ENCODE measurements at places on chromosomes 13 and 19.

- DNase-seq: no peak
Observed at GRCh38 chr13:20377720-20378119, 145.6 kb upstream of the GJB6 start.

DNA sequence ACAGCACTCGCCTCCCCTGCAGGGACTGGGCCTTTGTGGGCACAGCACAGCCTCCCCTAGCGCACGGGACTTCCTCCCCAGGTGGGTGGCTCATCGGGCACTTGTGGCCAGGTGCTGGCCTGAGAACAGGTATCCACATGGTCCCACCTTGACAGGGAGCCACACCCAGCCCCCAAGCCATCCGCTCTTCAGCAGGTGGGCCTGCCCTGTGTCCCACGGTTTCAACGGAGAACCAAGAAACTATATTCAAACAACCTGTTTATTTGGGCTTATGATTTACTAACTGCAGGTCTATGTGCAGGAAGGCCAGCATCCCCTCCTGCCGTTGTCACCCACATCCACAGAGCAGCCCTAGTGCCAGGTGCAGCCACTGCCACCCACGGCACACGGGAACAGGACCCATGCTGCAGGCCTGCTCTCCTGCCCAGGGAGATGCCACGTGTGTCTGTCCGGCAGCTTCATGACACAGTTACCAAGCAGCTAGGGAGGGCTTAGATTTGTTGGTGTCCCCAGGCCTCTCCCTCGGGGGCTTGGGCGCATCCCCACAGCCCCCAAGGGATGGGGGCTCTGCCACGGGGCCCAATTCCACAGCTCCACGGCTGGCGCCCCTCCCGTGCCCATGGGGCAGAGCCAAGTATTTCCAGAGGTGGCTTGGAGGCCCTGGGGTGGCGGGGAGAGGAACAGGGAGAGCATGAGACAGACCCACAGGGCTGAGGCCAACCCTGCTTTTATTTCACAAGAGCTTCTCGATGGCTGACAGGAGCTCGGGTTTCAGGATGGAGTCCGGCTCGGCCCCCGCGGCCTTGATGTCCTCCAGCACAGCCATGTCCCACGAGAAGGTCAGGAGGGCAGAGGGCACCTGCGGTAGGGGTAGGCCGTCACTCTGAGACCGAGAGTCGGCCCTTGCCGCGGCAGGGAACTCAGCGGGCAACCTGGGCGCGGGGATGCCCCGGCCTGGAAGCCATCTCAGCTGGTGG, 12.5 kb downstream of the UBXN6 start:
- no peak for DNase-seq

- no peak for DNase-seq
Observed at GRCh38 chr13:100530671-100531213, 57.8 kb downstream of the GGACT start.

- no peak for DNase-seq
Observed at GRCh38 chr19:40641281-40641680, 40.1 kb downstream of the LTBP4 start.

DNA sequence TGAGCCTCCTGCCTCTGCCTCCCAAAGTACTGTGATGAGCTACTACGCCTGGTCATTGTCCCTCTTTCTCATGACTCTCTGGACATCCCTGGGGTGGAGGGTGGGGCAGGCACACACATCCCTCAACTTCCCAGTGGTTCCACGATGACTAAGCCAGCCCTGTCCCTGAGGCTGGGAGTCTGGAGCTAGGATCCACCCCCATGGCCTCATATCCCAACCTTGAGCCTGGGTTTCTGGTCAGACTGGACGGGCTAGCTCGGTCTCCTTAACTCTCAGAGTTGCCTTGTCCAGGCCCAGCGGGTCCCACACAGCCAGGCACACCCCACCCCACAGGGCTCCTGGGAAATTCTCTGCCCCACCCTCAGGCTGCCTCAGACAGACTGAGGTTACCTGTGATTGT, 19.6 kb downstream of the IER2 start:
- DNase-seq: peak; percentile 84

GRCh38 chr13:56755181-56755935, 385.4 kb upstream of the PRR20A start:
- DNase-seq: no peak

DNA sequence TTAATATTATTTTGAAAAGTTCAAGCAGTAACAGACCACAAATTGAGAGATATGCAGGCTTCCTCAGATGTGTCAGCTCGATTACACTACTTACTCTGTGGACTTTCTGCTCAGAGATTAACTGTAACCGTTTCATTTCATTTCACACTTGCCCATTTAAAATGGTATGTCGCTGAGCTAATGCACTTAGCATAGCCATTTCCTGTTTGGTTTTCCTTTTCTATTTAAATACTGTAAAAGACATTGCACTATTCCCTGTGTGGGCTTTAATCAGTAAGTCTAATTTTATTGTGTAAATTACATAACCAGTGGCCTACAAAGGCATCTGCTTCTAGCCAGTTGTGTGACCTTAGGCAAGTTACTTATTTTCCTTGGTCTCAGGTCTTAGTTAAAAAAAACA, 237.6 kb downstream of the LACC1 start:
- DNase-seq: no peak

- DNase-seq: no peak
Observed at GRCh38 chr13:47837906-47838305, 163.2 kb downstream of the SUCLA2 start.

DNA sequence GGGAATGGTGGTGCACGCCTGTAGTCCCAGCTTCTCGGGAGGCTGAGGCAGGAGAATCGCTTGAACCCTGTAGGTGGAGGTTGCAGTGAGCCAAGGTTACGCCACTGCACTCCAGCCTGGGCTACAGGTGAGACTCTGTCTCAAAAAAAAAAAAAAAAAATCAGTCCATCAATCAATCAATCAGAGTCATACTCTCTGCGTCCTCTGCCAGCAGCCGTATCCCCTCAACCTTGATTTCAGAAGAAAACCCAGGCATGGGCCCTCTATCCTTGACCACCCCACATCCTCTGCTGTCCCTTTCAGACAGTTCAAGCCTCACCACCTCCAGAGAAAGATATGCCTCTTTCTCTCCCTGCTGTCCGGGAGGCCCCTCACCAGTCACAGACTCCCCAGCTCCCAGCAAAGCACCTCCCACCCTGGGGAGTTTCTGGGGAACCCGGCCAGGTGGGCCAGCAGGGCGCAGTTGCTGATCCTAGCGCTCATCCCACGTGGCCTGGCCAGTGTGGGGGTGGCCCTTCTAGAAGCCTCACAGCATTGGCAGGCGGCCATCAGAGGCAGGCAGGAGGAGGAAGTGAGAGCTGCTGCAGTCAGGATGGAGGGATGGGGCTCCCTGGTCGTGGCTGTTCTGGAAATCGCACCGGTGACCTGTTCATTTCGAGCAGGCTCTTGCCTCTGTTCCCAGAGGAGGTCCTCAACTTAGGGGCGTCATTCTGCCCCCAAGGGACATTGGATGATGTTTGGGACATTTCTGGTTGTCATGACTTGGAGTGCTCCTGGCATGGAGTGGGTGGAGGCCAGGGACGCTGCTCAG, 10.2 kb upstream of the JSRP1 start:
- DNase-seq: no peak

DNA sequence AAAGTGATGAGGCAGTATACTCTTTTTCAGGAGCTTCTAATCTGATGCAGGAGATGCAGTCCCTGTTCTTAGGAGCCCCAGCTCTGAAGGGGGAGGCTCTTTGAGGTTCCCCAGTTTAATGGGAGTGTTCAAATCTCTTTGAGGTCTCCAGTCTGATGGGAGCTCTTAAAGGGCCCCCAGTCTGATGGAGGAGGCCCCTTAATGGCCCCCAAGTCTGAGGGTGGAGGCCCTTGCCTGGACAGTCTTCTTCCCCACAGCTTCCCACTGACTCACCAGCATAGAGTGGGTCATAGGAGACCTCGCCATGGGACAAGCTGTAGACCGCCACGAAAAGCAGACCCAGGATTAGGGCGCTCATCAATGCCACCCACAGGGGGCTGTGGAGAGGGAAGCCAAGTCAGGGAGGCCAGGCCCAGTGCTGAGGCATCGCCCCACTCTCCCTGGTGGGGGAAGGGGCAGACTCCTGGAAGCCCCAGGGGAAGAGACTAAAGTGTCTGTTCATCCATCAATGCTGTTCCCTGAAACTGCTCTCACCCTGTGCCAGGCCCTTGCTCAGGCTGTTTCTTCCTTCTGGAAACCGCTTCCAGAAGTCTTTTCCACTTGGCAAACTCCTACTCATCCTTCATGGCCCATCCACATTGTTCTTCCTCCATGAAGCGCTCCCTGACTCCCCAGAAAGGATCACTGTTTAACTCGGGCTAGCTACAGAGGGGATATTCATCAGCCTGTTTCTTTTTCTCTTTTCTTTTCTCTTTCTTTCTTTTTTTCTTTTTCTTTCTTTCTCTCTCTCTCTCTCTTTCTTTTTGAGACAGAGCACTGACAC, 2.1 kb downstream of the TM6SF2 start:
- DNase-seq: no peak

GRCh38 chr13:113902986-113903775, 39.3 kb upstream of the GAS6 start:
- DNase-seq: peak; percentile 96

DNA sequence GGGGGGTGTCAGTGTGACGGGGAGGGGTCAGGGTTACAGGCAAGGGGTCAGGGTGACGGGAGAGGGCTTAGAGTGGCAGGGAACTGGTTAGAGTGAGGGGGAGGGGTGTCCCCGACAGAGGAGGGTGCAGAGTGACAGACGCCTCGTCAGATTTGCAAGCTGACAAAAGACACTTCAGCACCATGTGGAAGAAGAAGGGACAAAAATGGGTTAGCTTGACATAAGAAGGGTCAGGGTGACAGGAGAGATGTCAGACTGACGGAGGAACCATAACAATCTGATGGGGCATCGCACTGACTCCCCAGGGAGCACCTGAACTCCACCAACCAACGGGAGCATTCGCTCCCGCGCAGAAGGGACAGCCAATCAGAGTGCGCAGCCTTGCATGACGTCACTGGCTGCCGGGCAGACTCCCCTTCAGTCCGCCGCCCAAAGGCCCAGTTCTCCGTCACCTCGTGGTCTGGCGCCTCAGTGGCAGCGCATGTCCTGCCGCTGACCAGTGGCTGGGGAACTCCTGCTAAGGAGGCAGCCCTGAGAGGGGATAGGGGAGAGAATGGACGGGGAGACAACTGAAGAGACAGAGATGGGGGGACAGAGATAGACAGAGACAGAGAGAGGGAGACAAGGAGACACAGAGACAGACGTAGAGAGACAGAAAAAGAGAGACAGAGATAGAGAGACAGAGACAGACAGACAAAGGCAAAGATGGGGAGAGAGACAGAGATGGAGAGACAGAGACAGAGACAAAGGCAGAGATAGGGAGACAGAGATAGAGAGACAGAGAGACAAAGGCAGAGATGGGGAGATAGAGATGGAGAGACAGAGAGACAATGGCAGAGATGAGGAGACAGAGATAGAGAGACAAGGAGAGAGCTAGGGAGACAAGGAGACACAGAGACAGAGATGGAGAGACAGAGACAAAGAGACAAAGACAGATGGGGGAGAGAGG, 30.2 kb downstream of the C19orf81 start:
- peak; percentile 72 for DNase-seq

- DNase-seq: no peak
Observed at GRCh38 chr13:85091631-85092234, 707.5 kb downstream of the SLITRK6 start.

DNA sequence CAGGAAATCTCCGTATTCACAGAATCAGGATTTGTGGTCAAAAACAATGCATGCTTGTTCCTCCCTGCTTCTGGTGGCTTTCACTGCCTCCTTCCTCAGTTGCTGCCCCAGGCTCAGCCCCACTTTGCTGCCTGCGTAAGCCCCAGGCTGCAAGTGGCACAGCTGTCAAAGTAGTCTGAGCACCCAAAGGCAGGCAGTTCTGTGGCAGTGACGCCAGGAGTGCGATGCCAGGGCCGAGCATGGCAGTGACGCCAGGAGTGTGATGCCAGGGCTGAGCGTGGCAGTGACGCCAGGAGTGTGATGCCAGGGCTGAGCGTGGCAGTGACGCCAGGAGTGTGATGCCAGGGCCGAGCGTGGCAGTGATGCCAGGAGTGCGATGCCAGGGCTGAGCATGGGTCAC, 77.3 kb upstream of the GPR183 start:
- peak; percentile 70 for DNase-seq

- no peak for DNase-seq
Observed at GRCh38 chr13:50842990-50843256, 569 bp downstream of the DLEU7 start.

DNA sequence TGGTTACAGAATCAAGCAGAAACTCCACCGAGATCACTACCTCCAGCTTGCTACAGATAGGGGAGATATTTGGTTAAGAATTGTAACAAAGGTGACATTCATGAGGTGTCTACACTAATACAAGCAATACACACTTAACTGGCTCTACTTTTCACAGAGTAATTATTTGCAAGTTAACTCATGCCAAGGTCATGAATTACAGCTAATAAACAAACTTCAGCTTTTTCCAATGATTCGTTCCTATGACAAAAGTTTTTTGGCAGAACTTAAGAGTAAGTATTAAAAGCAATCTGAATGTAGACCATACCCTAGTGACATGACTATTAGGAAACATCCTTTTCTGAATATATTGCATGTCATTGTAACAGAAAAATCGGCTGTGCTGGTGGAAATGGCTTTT, 72.1 kb downstream of the LHFPL6 start:
- DNase-seq: no peak

GRCh38 chr13:36862002-36862685, 43.1 kb downstream of the RFXAP start:
- no peak for DNase-seq

DNA sequence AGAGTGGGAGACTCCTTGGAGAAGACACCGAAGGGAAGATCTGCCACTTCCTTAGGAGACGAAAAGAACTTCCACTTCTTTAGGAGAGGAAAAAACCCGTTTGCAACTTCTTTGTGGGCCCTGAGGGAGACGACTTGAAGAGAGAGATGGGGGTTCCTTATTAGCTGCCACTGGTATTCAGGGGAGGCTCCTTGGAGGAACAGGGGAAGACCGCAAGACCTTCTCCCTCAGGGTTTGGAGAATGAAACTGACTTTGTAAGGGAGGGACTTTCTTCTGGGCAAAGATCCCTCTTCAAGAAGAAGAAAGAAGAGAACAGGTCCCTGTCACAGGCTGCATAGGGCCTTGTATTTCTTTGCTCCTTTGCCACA, 416 bp downstream of the BCKDHA start:
- no peak for DNase-seq

DNA sequence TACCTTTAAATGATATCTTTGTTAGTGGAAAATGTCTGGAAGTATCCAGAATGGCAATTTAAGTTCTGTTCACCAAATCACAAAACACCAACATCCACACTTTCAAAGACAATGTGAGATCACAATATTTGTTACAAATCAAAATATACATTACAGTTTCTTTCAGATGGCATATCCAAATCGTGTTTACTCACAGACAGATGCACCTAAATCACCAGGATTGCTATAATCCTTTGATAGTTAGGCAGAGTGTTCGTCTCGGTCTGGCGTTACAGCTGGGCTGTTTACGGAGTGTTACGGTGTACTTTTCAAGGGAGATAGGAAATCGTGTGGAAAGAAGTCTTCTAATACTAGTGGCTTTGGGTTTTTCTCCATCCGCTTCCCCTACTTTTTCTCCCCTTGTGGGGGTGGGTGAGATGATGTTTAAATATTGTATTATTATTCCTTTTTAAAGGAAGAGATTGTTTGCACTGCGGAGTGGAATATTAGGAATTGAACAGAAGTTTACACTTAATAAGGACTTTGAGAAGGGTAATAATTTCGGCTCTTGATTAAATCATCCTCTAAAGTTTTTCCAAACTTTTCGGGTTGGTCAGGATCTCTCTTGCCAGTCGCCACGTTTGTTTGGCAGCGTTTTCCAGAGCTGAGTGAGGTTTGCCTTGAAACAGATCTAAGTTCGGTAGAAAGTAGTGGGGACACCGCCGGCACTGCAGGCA, 1.8 kb downstream of the MAB21L1 start:
- peak; percentile 34 for DNase-seq

- DNase-seq: no peak
Observed at GRCh38 chr13:55432814-55433213, 1707.9 kb upstream of the PRR20A start.

GRCh38 chr19:10797541-10798256, 38.3 kb downstream of the TMED1 start:
- DNase-seq: no peak

Measured in SJSA1 (cell line).